ENCODE measurements at places on chromosomes 3 and 15.

- no peak for DNase-seq
Measured at GRCh38 chr3:43770426-43771103, 79.8 kb downstream of the ABHD5 start.

DNA sequence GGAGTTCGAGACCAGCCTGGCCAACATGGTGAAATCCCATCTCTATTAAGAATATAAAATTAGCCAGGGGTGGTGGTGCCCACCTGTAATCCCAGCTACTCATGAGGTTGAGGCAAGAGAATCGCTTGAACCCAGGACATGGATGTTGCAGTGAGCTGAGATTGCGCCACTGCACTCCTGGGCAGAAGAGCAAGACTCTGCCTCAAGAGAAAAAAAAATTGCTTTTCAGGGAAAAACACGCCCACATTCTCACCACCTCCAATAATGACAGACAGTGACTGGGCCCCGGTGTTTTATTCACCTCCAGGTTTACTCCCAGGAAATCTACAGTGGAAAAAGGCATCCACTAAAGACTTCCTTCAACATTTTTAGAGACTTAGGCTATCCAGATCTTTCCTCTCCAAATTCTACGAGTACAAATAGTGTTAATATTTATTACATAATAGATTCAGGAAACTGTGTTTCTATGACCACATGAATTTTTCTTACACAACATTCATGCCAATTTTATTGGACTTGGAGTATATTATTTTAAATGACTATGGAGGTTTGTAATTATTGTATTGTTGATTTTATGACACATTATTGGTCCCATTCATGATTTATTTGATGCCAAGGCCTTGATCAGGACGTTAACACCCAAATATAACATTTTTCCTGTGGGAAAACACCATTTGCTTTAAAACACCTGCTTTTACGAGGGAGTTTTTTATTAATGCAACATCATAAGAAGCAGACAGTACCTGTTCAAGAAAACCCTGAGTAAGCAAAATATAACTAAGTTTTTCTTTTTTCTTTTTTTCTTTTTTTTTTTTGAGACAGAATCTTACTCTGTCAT, 26.6 kb downstream of the IGF2BP2 start:
- DNase-seq, result no peak

GRCh38 chr15:69161079-69161877, 843 bp downstream of the GLCE start:
- no peak for DNase-seq

- no peak for DNase-seq
Measured at GRCh38 chr3:64732576-64732975, 44.8 kb upstream of the ADAMTS9 start.

GRCh38 chr3:190718671-190719070, 143.8 kb downstream of the GMNC start:
- no peak for DNase-seq

GRCh38 chr15:92809880-92810361, 90.2 kb upstream of the CHD2 start:
- no peak for DNase-seq

DNA sequence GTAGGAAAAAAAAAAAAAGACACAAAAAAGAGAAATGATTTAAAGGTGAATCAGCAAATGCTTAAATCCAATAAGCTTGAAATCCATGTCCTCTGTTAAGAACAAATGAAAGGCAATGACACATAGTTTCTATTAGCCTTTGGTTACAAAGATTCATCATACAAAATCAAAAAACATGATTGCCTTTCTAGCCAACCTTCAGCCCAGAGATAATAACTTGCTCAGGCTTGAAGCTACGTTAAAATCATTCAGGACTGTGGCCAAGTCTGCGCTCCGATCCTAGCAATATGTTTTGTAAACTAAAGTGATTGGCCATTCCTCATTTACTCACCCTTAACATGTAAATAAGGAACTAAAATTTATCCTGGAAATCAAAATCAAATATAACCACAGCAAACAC, 556.7 kb downstream of the FGF12 start:
- DNase-seq, result no peak

- DNase-seq, result no peak
Measured at GRCh38 chr15:69659454-69660050, 206.9 kb downstream of the RPLP1 start.

- DNase-seq, result no peak
Measured at GRCh38 chr3:50599716-50600118, 11.9 kb downstream of the CISH start.

GRCh38 chr3:179769411-179770247, 116.8 kb downstream of the USP13 start:
- no peak for DNase-seq

- no peak for DNase-seq
Measured at GRCh38 chr15:101036189-101036588, 117.0 kb downstream of the LRRK1 start.

DNA sequence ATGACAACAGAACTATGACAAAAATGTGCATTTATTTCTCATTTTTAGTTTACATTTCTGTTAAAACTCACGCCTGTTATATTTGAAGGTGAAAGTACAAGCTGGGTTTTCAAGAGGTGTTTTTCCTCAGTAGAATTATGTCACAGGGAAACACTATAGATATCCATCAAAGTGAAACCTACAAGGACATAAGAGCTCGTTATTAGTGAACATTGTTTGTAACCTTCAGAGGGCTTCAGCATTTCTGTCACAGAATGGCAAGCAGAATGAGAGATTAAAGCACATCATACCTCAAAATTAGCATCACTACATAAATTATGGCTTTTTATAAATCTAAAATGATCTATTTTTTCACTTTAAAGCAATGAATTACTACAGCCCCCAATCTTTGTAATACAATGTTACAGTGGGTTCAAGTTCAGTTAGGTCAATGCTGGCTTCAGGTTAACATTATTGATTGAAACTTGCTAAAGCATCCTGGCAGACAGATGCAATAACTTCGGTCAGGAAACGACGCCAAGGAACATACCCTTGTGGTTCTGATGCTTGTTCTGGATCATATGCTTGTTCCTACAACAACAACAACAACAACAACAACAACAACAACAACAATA, 405.6 kb downstream of the CADM2 start:
- DNase-seq, result no peak

- DNase-seq, result no peak
Measured at GRCh38 chr3:106114848-106115247, 246.0 kb upstream of the CBLB start.

GRCh38 chr3:184344579-184345316, 7.3 kb downstream of the FAM131A start:
- DNase-seq, result no peak

DNA sequence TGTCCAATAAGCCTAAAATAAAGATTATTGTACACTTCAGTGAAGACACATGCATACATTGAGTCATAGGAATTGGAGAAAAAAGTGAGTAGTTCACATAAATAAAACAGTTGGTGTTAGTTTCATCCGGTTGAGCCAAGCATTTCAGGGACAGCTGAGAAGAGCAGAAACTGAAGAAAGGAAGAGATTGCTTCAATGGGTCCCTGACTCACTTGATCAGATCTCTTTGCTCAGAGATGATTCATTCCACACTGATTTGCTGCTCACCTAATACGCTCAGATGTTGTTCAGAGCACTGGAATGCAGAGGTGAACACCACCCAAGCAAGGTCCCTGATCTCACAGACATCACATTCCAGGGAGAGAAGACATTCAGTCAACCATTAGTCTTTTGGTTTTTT, 93.7 kb downstream of the RAD18 start:
- DNase-seq, result no peak

GRCh38 chr3:72938471-72939265, 50.8 kb downstream of the GXYLT2 start:
- no peak for DNase-seq

- no peak for DNase-seq
Measured at GRCh38 chr15:32690941-32691688, 26.7 kb upstream of the GREM1 start.

GRCh38 chr3:182562274-182562673, 231.0 kb upstream of the ATP11B start:
- no peak for DNase-seq

- DNase-seq, result no peak
Measured at GRCh38 chr3:30644615-30645014, 38.2 kb downstream of the TGFBR2 start.

- DNase-seq, result no peak
Measured at GRCh38 chr3:10707400-10708215, 108.4 kb upstream of the SLC6A11 start.

DNA sequence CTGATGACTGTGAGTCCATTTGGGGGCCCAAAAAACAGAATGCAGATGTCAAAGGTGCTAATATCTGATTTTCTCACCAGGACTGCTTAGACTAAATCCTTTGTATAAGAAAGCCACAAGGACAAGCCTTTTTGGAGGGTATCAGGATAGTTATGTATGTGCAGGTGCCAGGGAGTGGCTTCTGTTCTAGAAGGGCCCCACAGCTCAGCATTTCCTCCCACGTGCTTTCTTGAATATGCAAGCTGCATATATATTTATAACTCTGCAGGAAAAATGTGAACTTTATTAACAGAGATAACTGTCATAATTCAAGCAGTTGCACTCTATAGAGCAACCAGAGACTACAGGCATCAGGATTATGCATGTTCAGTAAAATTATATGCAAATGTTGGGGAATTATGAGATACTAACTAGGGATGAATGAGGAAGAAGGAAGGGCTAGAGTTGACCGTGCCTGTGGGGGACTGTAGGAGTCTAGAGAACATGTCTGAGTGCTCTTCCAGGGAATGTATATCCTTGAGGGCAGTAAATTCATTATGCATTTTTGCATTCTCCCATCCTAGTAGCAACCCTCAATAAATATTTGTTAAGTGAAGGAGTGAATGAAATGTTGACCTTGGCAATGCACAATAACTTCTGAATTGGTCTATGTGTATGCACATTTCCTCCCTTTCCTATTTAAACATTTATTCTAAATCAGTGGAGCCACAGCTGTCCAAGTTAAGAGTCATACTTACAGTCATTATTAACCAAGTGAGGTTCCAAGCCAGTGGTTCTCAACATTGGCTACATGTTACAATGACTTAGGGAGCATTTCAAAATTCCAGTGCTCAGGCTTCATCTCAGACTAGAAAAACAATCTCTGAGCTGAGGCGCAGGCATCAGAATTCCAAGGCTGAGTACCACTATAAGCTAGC, 94.8 kb upstream of the ANKRD28 start:
- no peak for DNase-seq

DNA sequence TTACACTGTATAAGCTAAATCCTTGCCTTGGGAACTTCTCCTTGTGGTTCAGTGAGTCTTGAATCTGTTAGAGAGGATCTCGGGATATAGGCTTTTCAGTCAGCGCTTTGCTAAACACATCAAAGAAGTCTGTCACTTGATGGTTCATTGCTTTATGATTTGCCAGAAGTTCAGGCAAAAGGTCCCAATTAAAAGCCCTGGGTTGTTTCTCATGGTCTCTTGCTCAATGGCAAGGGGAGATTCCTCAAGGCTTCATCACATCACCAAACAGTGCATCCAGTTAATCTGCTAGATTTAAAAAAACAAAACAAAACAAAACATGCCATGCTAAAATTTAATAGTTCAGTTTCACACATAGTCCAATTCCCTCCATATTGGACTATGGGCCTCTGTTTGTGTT, 114.8 kb downstream of the FILIP1L start:
- DNase-seq, result no peak

GRCh38 chr3:78235841-78236240, 1195.9 kb downstream of the ROBO2 start:
- no peak for DNase-seq

- peak; percentile 41 for DNase-seq
Measured at GRCh38 chr3:52070724-52071621, 14.6 kb upstream of the DUSP7 start.

- peak; percentile 69 for DNase-seq
Measured at GRCh38 chr15:56537881-56538280, 72.9 kb upstream of the MNS1 start.

- no peak for DNase-seq
Measured at GRCh38 chr3:105905328-105905727, 36.5 kb upstream of the CBLB start.

GRCh38 chr3:42979044-42979972, at the start of gene GASK1A:
Gene GASK1A, plus strand, starts transcription at chr3:42979311. Its CDS starts 332 bp downstream, at chr3:42979643.
- DNase-seq, result peak; percentile 36

DNA sequence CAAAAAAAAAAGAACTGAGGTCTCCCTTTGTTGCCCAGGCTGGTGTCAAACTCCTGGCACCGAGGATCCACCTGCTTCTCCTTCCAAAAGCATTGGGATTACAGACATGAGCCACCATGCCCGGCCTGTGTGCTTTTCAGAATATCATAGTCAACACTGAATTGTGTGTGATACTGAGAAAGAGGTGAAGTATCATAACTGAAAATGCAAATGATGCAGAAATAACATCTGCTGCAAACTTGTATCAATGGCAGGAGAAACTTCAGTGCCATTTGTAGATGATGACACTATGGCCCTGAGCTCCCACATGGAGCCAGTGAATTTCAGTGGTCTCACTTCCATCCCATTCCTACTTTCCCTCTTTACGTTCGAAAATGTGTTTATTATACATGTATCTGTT, 21.9 kb downstream of the IL12A start:
- no peak for DNase-seq

GRCh38 chr3:145882436-145882835, 278.5 kb downstream of the PLOD2 start:
- DNase-seq, result no peak

DNA sequence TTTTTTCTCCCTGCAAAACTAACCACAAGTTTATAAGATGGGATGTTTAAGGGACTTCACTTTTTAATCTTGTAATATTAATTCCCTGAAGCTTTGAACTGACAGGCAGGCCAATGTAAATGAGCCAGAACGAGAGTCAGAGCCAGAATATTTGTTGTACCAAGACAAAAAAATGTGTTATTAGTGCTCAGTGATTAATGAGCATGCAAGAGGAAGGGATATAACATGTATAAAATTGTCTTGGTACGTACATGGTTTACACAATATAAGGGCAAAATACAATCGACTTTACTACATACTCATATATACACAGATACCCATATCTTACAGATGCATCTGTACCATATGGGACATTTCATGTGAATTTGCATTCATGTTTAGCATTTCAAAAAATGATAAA, 331.2 kb downstream of the MECOM start:
- DNase-seq, result no peak

DNA sequence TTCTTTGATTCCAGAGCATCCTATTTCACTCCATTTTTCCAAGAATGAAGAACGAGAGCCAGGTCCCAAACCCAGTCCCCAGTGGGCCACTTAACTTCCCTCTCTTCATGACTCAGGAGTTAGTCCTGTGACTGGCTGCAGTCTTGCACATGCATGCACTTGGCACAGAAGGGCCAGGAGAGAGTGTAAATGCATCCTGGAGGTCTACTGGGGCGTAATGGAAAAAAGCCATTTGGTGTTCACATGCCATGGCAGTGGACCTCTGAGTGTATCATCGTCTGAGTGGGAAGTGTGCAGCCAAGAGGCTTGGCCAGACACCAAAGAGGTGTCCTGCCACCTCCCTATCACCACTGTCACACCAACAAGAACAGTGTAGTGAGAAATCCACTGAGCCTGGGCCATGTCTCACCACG, 15.1 kb upstream of the RFTN1 start:
- DNase-seq, result no peak

- no peak for DNase-seq
Measured at GRCh38 chr3:5082789-5083115, 39.3 kb upstream of the ARL8B start.

Measured in CD4-positive, alpha-beta T cell (primary cell).